ENCODE measurements at places on chromosomes 13 and 19.

DNA sequence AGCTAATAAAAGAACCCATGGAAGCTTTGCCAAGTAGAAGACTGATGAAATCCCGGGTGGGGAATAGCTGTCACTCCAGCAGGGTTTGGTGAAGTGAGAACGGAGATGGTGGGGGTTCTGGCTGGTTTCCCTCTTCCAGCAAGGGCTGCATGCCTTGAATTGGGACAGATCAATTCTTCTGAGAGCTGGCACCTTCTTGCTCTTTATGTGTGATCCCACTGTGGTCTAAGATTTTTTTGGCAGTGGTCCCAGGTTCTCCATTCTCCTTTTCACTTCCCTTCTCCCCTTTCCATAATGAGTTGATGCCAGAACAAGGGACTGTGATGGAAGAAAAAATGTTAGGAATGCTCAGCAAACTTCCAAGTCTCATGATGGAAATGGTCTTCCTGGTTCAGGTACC lies 50.0 kb downstream of the TNFSF11 start:
- DNase-seq = no peak

- no peak for DNase-seq
Observed at GRCh38 chr19:32599736-32600157, 18.8 kb downstream of the PDCD5 start.

DNA sequence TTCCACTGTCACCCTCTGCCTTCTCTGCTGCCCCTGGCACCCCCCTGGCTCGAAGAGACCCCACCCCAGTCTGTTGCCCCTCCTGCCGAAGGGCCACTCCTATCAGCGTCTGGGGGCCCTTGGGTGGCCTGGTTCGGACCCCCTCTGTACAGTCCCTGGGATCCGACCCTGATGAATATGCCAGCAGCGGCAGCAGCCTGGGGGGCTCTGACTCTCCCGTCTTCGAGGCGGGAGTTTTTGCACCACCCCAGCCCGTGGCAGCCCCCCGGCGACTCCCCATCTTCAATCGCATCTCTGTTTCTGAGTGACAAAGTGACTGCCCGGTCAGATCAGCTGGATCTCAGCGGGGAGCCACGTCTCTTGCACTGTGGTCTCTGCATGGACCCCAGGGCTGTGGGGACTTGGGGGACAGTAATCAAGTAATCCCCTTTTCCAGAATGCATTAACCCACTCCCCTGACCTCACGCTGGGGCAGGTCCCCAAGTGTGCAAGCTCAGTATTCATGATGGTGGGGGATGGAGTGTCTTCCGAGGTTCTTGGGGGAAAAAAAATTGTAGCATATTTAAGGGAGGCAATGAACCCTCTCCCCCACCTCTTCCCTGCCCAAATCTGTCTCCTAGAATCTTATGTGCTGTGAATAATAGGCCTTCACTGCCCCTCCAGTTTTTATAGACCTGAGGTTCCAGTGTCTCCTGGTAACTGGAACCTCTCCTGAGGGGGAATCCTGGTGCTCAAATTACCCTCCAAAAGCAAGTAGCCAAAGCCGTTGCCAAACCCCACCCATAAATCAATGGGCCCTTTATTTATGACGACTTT lies 2.0 kb downstream of the ZFP36 start:
- peak; percentile 46 for DNase-seq

DNA sequence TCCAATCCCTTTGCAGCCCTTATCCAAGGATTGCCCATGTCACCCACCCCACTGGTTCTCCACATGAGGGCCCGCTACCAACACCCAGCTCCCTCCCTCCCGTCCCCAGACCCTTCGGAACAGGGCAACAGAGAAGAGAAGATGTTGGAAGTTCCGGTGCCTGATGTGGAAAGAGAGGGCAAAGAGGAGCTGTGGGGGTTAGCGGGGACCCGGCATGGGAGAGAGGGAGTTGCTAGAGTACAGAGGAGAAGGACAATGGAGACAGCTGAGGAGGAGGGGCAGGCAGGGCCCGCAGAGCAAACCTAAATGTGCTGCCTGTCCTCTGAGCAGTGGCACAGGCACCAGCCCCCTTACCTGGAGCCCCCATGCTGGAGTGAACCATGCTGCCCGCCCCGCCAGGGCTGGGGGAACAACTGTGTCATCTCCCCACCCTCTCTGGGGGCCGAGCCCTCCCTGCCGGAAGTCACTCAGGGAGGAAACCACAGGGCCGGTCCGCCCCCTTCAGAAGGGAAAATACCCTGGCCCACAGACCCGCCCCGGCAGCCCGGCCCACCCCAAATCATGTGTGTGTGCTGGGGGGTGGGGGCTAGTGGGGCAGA lies at the start of gene POU2F2:
Gene POU2F2 (minus strand): TSS at position 417 of the 599 bp plus-strand sequence. CDS start 35 bp downstream, at position 382.
- DNase-seq = peak; percentile 76

DNA sequence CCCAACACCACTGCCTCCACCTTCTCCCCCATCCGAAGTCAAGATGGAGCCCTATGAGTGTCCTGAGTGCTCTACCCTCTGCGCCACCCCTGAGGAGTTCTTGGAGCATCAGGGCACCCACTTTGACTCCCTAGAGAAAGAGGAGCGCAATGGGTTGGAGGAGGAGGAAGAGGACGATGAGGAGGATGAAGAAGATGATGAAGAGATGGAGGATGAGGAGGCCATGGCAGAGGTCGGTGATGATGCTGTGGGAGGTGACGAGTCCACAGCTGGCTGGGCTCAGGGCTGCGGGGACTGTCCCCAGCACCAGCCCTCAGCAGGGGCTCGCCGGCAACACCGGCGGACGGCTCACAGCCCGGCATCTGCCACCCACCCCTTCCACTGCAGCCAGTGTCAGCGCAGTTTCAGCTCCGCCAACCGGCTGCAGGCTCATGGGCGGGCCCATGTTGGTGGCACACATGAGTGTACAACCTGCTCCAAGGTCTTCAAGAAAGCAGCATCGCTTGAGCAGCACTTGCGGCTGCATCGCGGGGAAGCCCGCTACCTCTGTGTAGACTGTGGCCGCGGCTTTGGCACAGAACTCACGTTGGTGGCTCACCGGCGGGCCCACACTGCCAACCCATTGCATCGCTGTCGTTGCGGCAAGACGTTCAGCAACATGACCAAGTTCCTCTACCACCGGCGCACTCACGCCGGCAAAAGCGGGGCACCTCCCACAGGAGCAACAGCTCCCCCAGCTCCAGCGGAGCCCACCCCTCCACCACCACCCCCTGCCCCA lies 5.0 kb downstream of the ZNF526 start:
- no peak for DNase-seq

DNA sequence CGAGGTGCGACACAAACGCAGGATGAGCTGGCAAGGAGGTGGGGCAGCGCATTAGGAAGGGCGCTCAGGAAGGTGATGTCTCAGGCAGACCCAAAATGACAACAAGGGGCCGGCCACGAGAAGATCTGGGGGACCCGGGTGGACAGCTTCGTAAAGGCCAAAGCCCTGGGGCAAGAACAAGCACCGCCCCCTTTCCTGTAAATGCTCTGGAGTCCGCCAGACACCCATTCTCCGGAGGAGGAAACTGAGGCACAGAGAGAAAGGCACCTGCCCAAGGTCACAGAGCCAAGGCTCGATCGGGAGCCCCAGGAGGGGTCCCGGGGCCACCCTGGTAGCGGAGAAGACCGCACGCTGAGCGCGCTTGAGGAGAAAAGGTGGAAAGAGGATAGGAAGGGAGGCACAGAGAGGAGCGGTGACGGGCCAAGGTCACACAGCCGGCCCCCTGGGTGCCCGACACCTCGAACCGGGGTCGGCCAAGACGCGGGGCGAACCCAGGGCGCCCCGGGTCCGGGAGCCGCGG lies 571 bp downstream of the SAFB2 start:
- peak; percentile 11 for DNase-seq

DNA sequence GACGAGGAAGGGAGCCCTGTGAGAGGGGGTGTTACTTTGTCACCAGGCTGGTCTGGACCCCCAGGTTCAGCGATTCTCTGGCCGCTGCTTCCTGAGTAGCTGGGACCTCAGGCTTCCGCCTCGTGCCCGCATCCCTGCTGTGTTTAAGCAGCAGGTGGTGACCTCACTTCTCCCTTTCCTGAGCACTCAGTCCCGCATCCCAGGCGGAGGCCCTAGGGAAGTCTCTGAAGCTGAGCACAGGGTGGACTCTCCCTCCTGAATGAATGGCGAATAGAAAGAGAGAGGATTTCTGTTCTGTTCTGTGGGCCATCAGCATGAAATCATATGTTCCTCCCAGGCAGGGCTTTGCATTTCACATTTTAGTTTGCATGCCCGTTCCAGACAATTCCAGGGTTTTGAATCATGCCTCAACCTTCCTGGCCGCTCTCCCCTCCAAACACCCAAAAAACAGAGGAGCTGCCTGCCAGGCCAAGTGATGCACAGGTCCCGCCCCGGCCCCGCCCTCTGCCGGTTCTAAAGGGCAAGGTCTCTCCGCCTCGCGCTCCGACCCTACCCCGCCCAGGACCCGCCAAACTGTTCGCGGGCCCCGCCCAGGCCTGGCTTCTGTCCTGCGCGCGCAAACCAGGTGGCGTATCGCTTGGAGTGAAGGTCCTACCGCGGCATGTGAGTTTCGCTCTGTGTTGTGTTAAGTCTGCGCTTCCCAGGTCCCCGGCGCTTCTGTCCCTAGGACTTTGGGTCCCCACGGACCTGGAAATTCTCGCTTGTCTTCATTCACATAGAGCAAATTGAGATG lies 35.1 kb upstream of the ZNF808 start:
- no peak for DNase-seq

DNA sequence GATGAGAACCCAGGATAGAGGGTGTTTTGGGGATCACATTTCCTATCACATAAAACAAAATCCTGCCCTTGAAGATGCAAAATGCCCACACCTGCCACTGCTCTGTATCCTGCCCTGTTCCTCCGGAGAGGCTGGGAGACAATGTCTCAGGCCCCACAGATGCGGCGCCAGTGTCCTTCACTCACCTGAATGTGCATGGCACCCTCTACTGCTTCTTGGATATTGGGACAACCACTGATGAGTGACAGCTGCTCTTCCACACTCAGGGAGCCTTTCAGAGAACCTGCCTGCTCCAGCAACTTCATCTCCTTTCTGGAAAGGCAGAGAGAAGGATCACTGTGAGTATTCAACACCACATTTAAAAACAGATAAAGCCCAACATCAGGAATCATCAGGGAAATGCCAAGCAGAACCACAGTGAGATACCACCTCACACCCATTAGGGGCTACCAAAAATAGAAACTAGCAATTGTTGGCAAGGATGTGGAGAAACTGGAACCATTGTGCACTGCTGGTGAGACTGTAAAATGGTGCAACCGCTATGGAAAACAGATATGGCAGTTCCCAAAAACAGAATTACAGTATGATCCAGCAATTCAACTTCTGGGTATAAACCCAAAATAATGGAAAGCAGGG lies 36.4 kb downstream of the CRYL1 start:
- no peak for DNase-seq

DNA sequence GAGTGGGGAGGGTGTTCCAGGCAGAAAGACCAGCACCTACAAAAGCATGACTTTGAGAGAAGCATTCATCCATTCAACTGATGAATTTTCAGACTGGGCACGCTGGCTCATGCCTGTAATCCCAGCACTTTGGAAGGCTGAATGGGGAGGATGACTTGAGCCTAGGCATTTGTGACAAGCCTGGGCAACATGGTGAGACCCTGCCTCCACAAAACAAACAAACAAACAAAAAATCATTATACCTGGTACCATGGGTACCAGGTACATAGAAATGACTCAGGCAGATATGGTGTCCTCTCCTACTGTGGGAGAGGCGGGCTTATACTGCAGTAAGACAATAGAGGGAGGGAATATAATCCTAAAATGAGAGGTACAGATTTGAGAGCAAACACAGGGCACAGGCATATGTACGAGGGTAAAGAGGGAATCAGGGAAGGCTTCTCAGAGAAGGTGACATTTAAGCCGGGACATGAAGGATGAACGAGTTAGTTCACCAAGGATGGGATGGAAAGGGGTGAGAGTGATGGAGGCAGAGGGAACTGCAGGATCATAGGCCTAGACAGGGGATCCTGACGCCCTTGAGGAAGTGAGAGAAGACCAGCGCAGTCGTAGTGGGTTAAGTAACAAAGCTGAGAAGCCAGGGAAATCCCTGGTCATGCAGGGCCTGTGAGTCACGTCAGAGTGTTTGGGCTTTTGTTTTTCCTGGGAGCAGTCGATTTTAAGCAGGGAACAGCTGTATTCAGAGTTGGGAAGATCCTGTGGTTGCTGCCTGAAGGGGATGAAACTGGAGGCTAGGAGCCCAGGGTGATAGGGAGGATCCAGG lies 2.9 kb downstream of the CYP2S1 start:
- DNase-seq = no peak
